NCI-H510A (cell line): ENCODE measurements at places on chromosomes 7 and 10.

DNA sequence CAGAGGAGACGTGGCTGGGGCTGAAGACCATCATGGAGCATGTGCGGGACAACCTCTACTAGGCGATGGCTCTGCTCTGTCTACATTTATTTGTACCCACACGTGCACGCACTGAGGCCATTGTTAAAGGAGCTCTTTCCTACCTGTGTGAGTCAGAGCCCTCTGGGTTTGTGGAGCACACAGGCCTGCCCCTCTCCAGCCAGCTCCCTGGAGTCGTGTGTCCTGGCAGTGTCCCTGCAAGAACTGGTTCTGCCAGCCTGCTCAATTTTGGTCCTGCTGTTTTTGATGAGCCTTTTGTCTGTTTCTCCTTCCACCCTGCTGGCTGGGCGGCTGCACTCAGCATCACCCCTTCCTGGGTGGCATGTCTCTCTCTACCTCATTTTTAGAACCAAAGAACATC, 22.0 kb upstream of the CPA5 start:
- DNase-seq, result no peak

GRCh38 chr10:34491678-34492077, 323.4 kb downstream of the PARD3 start:
- DNase-seq, result no peak

GRCh38 chr10:102227050-102227449, 951 bp downstream of the ELOVL3 start:
- DNase-seq, result no peak

GRCh38 chr7:82209179-82209747, 234.3 kb downstream of the CACNA2D1 start:
- no peak for DNase-seq

DNA sequence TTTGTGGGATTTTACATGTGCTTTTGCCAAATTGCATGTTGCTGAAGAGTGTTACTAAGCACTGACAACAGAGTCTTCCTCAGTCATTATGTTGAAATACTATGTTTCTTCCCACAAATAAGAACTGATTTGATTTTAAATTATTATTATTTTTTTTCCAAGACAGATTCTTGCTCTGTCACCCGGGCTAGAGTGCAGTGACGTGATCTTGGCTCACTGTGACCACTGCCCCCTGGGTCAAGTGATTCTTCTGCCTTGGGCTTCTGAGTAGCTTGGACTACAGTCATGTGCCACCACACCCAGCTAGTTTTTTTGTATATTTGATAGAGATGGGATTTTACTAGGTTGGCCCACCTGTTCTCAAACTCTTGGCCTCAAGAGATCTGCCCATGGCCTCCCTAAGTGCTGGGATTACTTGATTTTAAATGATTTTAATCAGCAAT, 42.3 kb downstream of the MINPP1 start:
- no peak for DNase-seq

- no peak for DNase-seq
Observed at GRCh38 chr10:112262546-112262945, 20.7 kb upstream of the TECTB start.

GRCh38 chr7:28528899-28529298, 116.6 kb downstream of the CREB5 start:
- DNase-seq, result no peak

DNA sequence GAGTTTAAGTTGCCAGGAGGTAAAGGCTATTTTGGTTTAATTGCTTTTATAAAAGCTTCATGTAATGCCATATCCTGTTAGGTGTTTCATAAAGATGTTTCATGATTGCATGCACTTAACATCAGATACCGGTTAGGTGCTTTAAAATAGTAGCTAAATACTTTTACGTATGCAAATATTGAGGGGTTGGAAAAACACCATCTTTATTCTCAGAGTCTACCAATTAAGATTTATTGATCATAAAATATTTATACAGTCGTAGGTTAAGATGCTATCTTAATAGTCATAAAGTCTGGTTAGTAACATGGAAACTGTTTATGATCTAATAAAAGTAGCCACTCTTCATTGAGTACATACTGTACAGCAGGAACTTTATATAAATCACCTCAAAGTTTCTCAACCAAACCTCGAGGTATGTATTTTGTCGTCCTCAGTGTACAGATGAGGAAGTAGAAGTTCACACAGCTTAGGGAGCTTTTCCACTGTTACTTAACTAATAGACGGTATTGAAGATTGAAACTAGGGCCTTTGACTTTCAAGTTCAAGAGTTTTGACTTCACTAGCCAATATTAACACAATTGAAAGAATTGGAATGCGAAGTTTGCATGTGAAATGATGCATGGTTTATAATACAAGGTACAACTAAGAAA, 897.1 kb downstream of the GATA3 start:
- DNase-seq, result no peak

DNA sequence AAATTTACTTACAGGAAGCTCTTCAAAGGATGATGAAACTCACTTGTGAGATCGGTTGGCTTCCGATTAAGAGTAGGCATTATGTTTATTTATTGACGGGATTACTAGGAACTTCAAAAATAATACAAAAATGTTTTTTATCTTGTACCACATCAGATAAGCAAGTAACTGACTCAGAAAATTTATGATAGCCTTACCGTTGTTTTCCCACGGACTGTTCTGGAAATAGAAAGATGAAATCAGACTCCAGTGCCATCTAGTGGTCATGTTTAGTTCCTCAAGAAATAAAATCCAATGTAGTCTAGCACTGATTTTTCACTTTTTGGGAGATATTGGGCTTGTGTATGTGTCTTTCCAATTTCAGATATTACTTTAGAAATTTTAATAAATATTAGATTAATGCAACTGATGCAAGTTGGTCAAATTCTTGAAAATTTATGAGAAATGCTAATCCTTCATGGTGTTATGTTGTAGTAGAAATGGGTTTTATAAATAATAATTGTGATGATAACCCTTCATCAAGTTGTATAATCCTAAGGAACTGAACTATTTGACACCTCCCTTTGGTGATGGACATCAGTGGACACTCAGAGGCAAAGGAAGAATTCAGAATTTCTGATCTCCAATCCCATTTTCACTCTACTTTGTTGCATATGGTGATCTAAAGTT, 168.8 kb downstream of the TMEM26 start:
- no peak for DNase-seq

- DNase-seq, result no peak
Observed at GRCh38 chr7:125847692-125848091, 918.1 kb upstream of the POT1 start.

DNA sequence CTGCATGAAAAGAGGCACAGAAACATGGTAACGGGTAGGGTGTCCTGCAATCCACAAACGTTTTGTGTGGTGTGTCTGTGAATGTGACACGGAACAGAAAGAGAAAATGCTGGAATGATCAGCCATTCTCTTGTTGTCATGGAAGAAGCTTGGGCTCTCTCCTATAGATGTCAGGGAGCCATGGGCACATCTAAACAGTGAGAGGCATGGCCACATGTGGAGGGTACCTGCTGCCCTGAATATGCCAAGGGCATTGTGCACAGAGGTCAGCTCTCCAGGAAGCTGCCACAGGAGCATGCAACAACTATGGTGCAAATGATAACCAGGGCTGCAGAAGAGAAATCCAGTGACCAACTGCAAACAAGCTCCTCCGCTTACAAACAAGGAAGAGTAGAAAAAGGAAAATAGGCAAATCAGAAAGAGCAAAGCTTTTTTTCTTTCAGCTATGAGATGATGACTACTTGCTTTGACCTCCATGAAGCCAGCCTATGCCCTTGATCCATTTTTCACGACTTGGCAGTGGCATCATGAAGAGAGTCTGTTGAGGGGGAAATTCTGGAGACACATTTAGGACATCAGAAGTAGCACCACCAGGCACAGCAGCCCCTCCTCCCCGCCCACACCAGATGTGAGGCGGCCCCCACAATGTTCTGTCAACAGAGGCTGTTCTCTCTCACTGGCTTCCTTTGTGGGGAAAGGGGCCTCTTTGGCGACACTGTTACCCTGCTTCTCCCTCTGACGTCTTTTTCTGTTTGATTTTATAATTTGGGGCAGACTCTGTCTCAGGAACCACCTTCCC, 4.8 kb upstream of the PDE1C start:
- no peak for DNase-seq

DNA sequence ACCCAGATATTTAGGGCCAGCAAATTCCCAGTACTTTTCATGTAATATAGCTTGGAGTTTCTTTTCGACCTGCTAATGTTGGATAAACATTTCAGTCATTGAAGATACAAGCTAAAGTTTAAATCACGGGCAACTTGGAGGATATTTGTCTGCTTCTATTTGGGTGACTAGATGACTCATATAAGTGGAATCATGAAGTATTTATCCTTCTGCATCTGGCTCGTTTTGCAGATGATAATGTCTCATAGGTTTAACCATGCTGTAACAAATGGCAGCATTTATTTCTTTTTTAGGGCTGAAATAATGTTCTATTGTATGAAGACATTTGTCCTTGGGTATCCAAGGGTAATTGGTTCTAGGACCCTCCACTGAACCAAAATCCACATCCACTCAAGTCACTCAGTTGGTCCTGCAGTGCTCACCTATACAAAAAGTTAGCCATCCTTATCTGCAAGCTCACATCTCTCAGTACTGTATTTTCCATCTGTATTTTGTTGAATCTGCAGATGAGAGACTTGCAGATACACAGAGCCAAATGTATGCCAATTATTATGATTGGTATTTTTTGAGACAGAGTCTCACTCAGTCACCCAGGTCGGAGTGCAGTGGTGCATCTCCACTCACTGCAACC, 187.2 kb upstream of the CSTF2T start:
- DNase-seq, result no peak

DNA sequence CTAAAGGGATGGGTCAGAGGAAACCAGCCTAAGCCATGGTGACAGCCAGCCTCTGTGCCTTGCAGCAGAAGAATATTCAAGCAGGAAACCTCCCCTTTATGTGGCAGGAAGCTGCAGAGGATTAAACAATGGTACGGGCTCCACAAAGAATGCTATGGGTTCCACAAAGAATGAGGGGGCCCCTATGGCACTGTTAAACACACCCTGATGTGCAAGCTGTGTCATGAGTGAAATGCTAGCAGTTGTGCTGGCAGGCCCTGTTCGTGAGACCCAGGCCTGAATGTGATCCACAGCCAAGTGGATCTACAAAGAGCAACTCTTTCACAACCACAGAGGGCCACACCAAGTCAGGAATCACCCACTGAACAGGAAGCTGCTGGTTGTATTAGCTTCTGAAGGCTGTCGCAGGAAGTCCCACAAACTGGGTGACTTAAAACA, 68.9 kb downstream of the MYOF start:
- no peak for DNase-seq

GRCh38 chr10:15436696-15437095, 65.6 kb upstream of the FAM171A1 start:
- no peak for DNase-seq

- DNase-seq, result no peak
Observed at GRCh38 chr10:60760711-60761210, 17.5 kb upstream of the CDK1 start.

GRCh38 chr7:28520074-28521015, 108.0 kb downstream of the CREB5 start:
- DNase-seq, result no peak

DNA sequence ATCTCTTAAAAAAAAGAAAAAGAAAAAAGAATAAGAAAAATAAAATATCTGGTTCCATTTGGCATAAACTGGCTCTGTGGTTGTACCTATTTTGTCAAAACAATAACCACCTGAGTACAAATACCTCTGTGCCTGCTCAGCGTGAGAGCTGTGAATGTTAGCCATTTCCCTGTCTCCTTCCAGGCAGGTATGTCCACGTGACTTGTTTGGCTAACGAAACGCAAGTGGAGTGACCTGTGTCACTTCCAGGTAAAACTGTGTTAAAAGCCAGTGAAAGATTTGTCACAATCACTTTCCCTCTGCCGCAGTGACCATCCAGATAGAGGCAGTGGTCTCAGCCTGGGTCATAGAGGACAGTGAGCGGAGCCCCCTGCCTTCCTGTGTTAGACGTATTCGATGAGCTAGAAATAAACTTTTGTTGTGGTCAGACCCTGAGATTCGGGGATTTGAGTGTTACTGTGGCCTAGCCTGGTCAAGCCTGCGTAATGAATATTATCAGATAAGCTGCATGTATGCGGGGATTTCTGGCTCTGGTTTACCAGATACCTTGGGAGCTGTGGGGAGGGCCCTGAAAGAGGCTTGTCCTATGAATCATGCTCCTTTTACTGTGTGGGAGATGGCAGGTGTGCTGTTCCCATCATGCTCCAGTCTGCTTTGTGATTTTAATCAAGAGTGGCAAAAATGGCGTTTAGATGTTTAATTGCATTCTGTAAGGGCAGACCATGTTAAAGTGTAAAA, 3.8 kb downstream of the PTER start:
- no peak for DNase-seq

- no peak for DNase-seq
Observed at GRCh38 chr10:111344804-111345203, 268.0 kb downstream of the ADRA2A start.

- no peak for DNase-seq
Observed at GRCh38 chr7:134186801-134187200, 59.7 kb downstream of the LRGUK start.

GRCh38 chr7:46939558-46939957, 642.4 kb downstream of the TNS3 start:
- no peak for DNase-seq

DNA sequence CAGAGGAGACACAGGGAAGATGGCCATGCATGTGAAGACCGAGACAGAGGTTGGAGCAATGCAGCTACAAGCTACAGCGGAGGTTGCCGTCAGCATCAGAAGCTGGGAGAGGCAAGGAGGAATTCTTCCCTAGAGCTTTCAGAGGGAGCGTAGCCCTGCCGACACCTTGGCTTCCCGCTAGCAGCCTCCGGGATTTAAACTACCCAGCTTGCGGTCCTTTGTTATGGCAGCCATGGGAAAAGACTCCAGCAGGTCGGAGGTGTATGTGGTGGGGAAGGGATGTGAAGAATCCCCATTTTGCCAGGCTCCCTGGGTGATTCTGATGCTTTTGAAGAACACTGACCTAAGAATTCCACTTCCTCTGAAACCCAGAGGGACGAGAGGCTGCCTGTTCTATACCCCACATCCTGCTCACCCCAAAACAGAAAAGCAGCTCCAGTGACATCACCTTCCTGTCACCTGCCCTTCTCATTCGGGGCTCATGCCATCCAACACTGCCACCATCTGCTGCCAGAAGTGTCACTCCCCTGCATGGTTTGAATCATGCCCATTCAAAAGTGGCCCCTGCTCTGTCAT, 3.3 kb upstream of the SEPHS1 start:
- no peak for DNase-seq

DNA sequence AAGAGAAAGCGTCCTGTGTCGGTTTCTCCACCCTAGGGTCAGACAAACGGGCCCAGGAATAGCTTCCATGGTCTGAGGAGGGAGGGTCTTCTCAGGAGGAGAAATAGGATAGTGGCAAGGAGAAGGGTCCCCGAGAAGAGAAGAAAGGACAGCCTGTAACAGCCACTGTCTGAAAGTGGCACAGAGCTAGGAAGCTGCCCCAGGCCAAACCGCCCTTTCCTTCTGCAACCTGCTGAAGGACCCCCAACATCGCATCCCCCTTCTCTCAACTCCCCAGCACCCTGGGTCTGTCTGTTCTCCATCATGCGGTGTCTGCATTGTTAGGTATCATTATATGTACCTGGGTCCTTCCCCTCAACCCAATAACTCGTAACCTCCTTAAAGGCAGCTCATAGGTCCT, 47.1 kb downstream of the COL17A1 start:
- DNase-seq, result no peak

GRCh38 chr7:105621617-105622016, 40.3 kb upstream of the EFCAB10 start:
- no peak for DNase-seq

GRCh38 chr7:28984631-28985030, 26.5 kb upstream of the TRIL start:
- DNase-seq, result no peak

- DNase-seq, result no peak
Observed at GRCh38 chr10:121098211-121098610, 247.0 kb downstream of the WDR11 start.
